Epithelial cell of proximal tubule (primary cell): ENCODE measurements at places on chromosomes 5 and 9.

DNA sequence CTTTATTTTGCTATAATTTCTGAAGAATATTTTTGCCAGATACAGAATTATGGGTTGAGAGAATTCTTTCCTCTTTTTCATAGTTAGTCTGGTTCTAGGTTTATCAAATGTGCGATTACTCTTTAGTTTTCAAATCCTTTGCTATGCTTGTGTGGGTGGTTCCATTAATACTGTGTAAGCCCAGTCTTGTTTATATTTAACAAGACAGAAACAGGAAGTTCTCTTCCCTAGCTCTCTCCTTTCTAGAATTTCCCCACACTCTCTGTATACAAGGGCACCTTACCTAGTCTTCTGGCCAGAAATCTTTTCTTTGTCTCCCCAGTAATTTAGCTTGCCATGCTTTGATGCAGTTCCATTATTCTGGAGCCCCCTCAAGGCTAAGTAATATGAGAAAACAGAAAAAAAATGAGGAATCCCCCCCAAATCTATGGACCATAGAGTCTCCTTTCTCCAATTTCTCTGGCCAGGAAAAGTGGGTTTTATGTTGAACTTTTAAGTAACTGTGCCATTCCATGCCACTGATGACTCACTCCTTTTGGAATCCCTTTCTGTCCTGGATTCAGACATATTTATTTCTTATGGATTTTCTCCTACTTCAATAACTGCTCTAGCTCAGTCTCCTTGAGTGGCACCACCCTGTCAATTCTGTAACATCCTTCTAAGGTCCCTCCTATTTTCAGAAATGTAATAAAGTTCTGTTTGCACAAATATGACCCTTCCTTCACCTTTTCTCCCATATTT lies 1714.1 kb downstream of the EFNA5 start:
- peak; percentile 7 for DNase-seq

DNA sequence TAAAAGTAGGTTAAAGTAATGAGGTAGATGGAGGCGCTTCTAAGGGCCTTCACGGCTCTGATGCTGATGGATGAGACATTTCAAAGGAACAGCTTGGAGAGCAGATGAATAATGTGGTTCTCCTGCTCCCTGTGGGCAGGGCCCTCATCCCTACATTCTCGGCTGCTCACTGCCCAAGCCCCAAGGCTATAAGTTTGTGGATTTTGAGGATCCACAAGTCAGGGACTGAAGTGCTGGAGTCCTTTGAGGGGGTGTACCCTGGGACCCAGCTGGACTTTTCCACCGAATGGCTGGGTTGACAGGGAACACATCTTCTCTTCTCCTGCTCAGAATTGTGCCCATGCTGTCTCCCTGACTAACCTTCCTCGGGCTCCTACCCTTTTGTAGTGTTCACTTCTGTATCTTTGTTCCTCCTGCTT lies 21.4 kb upstream of the CXCL14 start:
- DNase-seq: no peak

DNA sequence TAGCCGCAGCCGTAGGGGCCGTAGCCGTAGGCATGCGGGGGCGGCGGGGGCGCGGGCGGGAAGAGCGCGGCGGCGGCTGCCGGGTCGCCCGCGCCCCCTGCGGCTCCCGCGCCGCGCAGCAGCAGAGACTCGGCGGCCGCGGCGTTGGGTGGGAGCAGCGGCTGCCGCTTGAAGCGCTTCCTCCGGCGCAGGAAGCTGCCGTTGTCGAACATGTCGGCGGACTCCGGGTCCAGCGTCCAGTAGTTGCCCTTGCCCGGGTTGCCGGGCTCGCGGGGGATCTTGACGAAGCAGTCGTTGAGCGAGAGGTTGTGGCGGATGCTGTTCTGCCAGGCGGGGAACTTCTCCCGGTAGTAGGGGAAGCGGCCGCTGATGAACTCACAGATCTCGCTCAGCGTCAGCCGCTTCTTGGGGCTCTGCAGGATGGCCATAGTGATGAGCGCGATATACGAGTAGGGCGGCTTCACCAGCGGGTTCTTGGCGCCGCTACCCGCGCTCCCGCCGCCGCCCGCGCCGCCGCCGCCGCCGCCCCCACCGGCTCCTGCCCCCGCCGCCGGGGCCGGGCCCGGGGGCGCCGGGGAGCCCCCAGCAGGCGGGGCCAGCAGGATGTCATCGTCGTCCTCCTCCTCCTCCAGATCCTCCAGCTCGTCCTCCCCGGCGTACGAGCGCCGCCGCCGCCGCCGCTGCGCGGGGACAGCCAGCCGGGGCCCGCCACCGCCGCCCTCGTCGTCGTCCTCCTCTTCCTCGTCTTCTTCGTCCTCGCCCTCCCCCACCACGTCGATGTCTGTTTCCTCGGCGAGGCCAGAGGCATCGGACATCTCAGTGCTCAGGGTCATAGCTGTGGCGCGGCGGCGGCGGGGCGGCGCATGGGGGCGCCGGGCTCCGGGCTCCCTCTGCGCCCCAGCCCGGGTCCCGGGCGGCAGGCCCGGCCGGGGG lies 781 bp downstream of the FOXD1 start:
- no peak for DNase-seq

DNA sequence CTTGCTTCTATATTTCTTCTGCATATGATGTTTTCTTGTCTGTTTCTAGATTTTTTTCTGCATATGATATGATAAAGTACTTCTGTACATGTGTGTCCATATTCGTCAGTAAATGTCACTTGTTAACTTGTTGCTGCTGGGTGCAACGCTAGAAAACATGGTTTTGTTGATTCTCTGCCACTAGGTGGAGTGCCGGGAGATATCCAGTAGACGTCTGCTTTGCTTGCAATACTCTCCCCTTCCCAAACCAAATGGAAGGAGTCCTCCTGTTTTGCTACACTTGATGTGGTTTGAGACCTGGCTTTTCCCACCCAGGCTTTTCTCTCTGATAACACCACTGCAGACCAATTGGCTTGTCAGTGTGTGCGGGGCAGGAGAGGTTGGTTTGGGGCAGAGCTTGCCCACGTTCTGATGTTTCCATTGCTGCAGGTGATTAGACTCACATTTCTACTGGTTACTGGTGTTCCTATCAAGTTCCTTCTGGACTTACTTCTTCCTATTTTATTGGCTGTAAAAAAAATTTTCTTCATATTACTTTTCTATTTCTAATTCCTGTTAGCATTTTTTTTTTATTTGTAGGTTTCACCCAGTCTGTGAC lies 900.0 kb upstream of the CDH10 start:
- peak; percentile 2 for DNase-seq

GRCh38 chr5:109713453-109713852 lies 23.7 kb downstream of the MAN2A1 start:
- no peak for DNase-seq

DNA sequence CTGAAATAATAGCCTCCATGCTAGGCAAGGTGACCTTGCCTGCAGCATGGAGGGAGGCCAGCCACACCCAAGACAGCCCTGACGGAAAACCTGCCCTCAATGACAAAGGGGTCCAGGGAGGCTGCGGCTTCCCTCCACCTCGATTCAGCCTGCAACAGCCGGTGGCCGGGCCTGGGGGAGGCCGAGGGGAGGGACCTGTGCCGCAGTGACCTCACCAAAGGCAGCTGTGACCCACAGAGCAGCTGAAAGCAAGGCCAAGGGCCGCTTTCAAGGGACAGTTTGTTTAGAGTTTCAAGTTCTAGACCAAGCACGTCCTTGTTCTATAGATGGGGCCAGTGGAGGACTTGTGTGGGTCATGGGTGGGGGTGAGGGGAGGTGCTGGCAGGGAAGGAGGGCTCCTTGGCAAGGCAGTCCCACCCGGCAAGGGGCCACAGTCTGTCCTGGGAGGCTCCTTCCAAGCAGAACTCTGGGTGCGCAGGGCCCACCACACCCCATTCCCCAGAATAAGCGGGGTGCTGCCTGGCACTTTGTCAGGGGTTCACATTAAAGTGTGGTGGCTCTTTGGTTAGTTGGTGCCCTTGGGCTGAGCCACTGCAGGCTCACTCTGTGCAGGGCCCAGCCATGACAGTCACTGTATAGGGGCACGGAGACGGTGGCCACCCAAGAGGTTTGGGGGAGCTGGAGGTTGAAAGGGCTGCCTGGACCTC lies 226.5 kb downstream of the FANCC start:
- no peak for DNase-seq

DNA sequence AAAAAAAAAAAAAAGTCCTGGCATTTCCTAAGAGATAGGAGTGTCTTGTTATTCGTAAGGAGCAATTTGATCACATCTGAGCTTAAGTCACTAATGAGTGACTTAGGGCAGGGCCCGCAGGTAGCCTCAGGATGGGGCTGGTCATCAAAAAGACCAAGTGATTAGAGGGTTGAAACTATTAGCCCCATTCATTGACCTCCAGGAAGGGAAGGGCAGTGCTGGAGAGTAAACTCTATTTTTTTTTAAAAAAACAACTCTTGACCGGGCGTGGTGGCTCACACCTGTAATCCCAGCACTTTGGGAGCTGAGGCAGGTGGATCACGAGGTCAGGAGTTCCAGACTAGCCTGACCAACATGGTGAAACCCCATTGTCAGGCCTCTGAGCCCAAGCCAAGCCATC lies 46.2 kb upstream of the IQGAP2 start:
- no peak for DNase-seq

GRCh38 chr5:122091936-122092600 lies 14.0 kb upstream of the LOX start:
- no peak for DNase-seq

- DNase-seq: no peak
These were observed 55.2 kb downstream of the IRX1 start for GRCh38 chr5:3650868-3651267.

GRCh38 chr9:22395687-22396141 lies 50.9 kb upstream of the DMRTA1 start:
- no peak for DNase-seq

DNA sequence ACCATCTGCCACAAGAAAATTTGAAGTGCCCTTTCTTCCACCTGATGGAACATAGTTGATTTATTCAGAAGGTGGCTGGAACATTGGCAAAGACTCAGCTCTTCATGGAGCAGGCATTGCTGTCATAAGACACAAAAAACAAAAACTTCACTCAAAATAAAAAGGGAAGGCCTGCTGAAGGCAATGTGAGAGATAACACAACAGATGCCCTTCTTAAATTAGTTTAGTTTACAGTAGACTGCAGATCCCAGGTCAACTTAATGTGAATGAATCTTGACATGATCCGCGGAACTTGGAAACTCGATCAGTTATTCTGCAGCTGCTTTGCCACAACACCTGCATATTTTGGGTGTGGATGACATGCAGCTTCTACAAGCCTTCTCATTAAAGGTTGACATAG lies 159.8 kb upstream of the PLCXD3 start:
- no peak for DNase-seq

GRCh38 chr5:124263680-124264491 lies 482.6 kb downstream of the ZNF608 start:
- DNase-seq: no peak

DNA sequence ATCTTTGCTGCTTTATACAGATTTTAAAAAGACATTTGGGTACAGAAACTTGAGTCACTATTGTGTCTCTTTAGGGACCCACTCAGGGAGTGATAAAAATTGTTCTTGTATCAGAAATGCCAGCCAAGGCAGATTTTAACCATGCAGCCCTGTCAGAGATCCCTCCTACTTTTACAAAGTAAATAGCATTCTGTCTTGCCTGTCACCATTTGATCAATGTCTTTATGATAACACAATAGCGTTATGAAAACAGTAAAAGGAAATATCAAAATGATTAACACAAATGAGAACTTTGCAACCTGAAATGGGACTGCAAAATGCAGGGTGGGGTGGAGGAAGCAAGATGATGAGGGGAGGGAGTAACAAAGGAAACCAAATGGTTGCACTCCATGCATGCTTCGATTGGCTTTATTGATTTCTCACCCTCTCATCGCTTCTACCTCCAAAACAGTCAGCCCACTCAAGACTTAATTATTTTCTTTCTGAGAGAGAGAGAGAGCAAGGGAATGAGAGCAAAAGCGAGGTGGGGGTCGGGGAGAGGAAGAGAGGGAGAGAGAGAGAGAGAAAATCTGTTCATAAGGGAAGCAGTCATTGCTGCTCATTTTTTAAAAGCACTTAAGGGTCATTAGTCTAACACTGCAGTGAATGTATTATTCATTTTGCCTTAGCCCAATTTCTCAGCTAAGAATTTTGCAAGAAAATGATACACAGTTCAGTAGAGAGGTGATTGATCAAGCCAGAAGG lies 576.5 kb downstream of the CSNK1G3 start:
- no peak for DNase-seq

GRCh38 chr5:90408571-90409317 lies 812 bp downstream of the CETN3 start:
- DNase-seq: no peak

GRCh38 chr5:109718632-109719031 lies 28.9 kb downstream of the MAN2A1 start:
- DNase-seq: peak; percentile 58

DNA sequence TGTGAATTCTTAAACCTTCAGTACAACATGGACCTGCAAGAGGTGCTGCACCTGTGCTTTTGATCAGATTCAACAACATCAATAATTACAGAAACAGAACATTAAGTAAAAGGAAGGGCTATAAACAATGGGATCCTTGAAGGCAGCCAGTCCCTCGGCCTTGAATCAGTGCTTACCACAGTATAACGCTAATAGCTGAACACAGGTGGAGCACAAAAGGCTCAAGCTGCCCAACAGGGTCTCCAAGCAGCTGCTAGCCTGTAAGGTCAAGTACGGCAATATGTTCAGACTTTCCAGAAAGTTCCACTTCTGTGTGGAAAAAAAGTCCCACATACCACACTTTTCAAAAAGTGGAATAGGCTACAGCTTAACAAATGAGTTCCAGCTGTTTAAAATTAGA lies 61.9 kb upstream of the ITGA1 start:
- no peak for DNase-seq

DNA sequence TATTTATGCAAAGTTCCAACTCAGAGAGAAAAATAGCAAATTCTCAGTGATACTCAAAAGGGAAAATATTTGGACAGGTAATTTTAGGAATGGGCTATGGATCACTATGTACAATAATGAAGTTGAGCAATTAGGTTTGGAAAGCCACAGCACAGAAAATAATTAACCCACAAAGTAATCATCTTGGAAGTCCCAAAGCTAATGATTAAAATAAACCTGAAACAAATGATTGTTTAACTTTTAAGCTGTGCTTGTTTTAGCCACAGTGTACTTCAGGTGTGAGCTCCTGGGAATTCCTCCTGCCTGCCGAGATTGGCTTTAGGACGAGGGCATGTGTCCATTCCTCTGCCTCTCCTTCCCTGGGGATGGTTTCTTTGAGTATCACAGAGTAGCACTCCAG lies 403.9 kb downstream of the ZSWIM6 start:
- DNase-seq: peak; percentile 73

DNA sequence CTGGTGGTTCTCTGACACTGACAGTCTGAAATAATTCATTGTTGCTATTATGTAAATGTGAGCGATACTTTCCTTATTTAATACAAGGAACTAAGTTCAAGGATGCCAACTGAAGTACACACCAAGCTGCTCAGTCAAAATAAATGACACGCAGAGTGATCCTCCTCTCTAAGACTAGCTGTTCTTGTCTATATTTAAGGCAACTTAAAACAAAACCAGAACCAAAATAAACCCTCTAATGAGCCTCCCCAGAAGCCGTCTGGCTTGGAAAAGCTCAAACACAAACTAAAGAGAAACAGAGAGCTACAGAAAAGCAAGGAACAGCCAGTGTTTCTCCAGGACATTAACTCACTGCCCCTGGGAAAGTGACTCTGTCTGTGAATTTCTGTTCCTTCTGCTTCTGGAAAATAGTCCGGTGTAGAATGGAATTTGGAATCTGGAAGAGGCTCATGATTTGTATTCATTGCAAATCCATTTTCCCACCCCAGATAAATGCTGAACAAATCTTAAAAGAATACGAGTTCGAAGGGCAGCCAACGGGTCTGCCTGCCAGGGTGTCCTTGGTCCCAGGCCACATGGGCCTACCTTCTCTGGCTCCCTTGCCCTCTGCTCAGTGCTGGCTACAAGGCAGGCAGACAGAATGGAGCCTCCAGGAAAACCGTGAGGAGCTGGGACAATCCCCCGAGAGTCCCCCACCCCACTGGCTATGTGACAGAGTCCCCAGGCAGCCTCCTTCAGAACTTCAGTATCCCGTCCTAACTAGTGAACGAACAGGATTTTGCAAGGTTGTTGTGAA lies 14.8 kb downstream of the GGTA1 start:
- DNase-seq: no peak
